ENCODE measurements at places on chromosomes 12 and 14.

GRCh38 chr12:52260361-52261207 is 13.9 kb upstream of the KRT86 start:
- DNase-seq = no peak

DNA sequence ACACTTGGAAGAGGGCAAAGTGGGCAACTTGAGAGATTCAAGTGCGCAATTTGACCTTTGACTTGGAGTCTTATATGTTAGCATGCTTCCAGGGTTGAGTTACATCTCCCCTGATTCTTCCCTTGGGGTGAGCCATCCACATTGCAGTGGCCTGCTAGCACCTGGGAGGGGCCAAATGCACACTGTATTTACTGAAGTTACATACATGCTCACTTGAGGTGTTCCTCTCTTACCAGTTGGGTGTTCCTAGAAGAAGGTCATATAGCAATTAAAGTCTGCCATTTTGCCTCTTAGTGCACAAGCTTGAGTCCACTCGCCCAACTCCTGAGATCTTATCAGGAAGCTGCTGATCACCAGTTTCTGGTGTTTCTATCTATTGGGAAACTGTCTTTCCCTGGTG is 13.7 kb upstream of the SPTLC2 start:
- no peak for DNase-seq

DNA sequence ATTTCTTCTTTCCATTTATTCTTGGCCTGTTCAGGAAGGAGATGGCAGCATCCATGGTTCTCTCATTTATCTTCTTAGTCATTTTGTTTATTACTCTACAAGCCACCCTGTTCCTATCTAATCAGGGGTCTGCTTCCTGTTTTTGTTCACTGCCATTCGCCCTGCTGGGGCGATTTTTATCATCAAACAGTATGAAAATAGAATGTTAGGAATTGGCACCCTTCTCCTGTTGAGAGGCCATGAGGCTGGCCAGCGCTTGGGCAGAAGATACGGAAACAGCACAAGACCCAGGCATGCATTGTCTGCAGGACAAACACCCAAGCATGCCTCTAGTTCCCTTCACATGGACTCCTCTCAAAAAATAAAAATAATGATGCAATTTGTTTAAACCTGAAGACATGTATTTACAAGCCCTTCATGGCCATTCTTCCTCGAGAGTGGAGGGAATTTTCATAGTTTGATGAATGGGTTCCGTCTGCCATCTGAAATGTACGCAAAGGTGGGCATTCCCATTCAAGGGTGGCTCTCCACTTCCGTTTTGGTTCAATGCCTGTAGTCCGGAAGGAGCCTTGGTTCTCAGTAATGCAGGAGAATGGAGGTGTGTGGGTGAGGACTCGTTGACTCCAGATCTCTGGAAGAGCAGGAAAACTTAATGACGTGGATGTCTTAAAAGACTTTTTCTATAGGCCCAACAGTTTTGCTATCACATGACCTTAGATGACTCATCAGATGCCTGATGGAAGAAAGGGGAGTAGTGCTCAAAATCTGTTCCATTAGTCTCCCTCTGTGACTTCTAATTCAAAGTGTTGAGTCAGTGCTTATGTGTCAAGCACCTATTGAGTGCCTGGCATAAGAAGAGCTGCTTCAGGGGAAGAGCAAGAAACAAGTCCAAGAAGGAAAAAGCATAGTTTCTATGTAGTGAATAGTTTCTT is 252.4 kb upstream of the TBX3 start:
- peak; percentile 47 for DNase-seq

- DNase-seq = no peak
Observed at GRCh38 chr14:55109836-55110235, 19.2 kb upstream of the LGALS3 start.

DNA sequence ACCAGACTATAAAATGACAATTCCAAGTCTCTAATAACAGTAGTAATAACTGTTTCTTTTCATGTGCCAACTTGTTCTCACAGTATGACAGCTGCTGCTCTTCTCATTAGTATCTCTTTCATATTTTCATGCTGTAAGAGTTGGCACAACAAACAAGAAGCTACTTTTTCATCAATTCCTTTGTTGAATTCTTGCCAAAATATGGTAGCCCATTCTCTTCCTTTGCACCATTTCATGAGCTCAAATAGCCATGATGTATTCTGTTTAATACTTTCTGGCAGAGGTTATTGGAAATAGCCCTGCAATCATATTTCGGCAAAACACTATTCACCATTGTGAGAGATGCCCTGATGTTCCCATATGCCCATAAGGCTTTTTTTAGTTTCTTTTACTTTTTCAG is 1100.7 kb downstream of the TRHDE start:
- DNase-seq = no peak

DNA sequence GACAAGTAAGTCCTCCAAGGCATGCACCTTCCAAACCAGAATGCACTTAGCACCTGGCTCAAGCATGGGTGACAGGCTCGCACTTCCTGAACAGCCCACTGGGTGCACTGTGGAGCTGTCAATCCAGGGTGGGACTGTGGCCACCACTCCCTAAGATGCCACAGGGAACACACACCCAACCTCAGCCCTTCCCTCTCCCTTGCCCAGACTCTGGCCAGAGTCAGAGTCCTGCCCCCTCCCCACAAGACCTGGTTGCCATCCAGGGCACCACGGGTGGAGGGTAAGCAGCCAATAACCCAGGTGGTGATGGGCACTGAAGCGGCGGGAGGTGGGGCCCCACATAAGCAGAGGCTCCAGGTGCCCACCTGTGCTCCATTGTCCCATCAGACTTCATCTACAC is 160.6 kb downstream of the MYRFL start:
- no peak for DNase-seq

All from AG10803 (cell line).